ENCODE measurements at places on chromosomes 11 and 22.

GRCh38 chr11:43738600-43739409 lies 58.3 kb downstream of the HSD17B12 start:
- DNase-seq: no peak

GRCh38 chr11:118142809-118143208 lies 9.8 kb downstream of the SCN4B start:
- no peak for DNase-seq

GRCh38 chr22:22932512-22932941 lies 44.9 kb downstream of the IGLL5 start:
- DNase-seq: no peak

- no peak for DNase-seq
Measured at GRCh38 chr22:43129426-43130425, 13.5 kb downstream of the MCAT start.

GRCh38 chr11:126899961-126900748 lies 100.4 kb downstream of the KIRREL3 start:
- no peak for DNase-seq

GRCh38 chr11:60265373-60266214 lies 14.9 kb upstream of the MS4A4A start:
- DNase-seq: no peak

DNA sequence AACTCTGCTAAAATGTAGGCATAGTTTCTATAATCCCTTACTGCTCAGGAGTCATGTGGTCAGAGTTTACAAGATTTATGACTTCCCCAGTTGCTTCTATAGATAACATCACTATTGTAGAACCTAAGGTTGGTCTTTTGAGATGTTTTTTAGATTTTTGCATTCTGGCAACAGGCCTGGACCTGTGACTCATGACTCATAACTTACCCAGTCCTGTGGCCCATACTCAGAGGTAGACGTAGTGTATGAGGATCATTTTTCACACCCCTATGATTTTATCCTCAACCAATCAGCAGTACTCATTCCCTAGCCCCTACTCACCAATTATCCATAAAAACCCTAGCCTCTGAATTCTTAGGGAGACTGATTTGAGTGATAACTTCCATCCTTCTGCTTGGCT lies 384.4 kb upstream of the DDI1 start:
- DNase-seq: no peak

DNA sequence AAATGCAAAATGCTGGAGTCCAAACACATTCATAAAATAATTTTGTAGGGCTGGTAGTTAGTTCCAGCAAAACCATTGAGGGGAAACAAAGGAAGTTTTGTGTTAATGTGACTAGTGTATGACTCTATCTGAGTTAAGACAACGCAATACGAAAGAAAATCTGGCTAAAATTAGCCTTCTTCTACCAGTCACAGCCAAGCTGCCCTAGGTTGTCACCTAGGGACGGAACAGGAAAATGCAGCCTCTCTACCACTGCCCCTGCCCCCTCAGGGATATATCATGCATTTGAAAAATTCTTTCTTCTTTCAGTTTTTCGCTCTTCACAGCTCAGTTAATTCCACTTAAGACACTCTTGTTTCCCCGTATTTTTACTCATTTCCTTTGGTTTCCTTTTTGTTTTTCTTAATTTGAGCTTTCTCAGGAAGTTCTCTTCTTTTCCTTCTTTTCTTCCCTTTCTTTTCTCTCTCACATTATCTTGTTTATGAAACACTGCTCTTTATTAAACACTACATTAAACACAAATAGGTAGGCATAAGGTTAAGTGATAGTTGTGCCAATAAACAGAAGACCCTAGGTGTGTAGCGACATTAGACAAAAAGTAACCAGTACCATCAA lies 30.6 kb downstream of the KIRREL3 start:
- no peak for DNase-seq
